ENCODE measurements at places on chromosomes 2 and 18.

- DNase-seq, result no peak
- no peaks in the 10 kb centered on the region for H3K27me3 ChIP-seq
These were observed 2.2 kb downstream of the HMSD start for GRCh38 chr18:63951302-63951705.

- H3K36me3 ChIP-seq, result no peaks in the 10 kb centered on the region
- H3K4me1 ChIP-seq, result no peaks in the 10 kb centered on the region
- no peak overlapping the region for H3K27ac ChIP-seq
These were observed 194.5 kb upstream of the LRRTM1 start for GRCh38 chr2:80499095-80499494.

GRCh38 chr2:63444565-63445288, 143.6 kb downstream of the WDPCP start:
- no peak overlapping the region for H3K4me3 ChIP-seq
- DNase-seq, result no peak
- no peaks in the 10 kb centered on the region for H3K27me3 ChIP-seq
- H3K36me3 ChIP-seq, result no peaks in the 10 kb centered on the region
- H3K4me1 ChIP-seq, result no peaks in the 10 kb centered on the region
- no peak overlapping the region for H3K27ac ChIP-seq

GRCh38 chr2:145190031-145190703, 670.2 kb upstream of the ZEB2 start:
- H3K4me1 ChIP-seq, result peaks cover 2% of the 10 kb centered on the region
- peak; percentile 24 for DNase-seq
- H3K27ac ChIP-seq, result peak overlapping the region; percentile 52
- no peaks in the 10 kb centered on the region for H3K36me3 ChIP-seq
- H3K27me3 ChIP-seq, result no peaks in the 10 kb centered on the region
- H3K4me3 ChIP-seq, result no peak overlapping the region

- H3K36me3 ChIP-seq, result peaks cover 62% of the 10 kb centered on the region
- no peak for DNase-seq
- no peaks in the 10 kb centered on the region for H3K4me1 ChIP-seq
- no peaks in the 10 kb centered on the region for H3K27me3 ChIP-seq
- H3K4me3 ChIP-seq, result no peak overlapping the region
These were observed 17.3 kb downstream of the PIK3C3 start for GRCh38 chr18:41972067-41972925.

DNA sequence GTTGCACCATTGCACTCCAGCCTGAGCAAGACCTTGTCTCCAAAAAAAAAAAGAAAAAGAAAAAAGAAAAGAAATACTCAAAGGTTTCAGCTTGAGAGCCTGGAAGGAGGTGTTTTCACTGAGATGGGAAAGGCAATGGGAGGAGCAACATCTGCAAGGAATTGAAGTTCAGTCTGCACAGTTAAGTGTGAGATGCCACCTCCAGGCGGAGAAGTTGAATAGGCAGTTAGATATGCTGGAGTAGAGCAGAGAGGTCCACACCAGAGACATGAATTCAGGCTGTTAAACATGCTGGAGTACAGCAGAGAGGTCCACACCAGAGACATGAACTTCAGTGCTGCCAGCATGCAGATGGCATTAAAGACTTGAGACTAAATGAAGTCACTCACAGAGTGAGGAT, 41.4 kb upstream of the DTNB start:
- no peaks in the 10 kb centered on the region for H3K36me3 ChIP-seq
- no peak overlapping the region for H3K27ac ChIP-seq
- H3K27me3 ChIP-seq, result no peaks in the 10 kb centered on the region
- H3K4me1 ChIP-seq, result no peaks in the 10 kb centered on the region
- no peak for DNase-seq

DNA sequence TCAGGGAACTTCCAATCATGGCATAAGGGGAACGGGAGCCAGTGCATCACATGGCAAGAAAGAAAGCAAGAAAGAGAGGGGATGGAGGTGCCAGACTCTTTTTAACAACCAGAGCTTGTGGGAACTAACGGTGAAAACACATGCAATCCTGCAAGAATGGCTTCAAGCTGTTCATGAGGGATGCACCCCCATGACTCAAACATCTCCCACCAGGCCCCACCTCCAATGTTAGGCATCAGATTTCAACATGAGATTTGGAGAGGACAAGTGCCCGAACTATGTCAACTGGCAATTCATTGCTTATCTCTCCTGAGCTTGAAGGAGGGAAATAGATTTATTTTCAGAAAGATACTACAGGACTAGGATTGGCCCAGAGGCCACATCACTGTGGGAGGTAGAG, 270.0 kb downstream of the SLC4A3 start:
- H3K27me3 ChIP-seq, result no peaks in the 10 kb centered on the region
- H3K36me3 ChIP-seq, result no peaks in the 10 kb centered on the region

DNA sequence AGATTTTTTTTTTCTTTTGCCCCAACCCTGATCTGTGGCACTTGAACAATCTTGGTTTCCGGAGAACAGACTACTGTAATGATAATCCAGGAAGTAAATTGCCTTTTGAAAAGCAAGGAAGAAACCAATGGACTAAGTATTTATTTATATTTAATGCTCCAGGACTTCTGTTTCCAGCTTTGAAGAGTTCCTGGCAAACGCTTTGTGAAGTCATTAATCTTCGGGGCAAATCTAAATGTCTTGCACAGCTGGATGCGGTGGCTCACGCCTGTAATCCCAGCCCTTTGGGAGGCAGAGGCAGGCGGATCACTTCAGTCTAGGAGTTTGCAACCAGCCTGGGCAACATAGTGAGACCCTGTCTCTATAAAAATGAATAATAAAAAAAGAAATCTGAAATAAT, 135.1 kb upstream of the GATA6 start:
- H3K4me3 ChIP-seq, result no peak overlapping the region
- no peak overlapping the region for H3K27ac ChIP-seq
- no peaks in the 10 kb centered on the region for H3K27me3 ChIP-seq
- DNase-seq, result no peak
- no peaks in the 10 kb centered on the region for H3K36me3 ChIP-seq

DNA sequence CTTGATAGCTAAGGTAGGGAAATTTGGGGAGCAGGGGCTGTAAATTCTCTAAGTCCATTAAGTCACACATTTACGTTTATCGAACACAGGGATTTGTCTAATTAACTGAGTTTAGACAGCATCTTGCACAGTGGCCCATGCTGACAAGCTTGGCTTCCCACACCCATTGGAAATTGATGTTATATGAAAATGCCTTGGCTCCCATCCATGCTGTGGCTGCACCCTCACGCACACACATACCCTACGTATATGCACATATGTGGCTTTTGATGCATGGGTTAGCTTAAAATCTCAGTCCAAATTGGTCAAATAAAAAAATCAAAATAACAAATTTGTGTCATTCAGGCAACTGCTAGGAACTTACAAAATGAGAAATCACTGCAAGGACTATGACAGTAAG, 37.8 kb downstream of the SEC11C start:
- no peak overlapping the region for H3K4me3 ChIP-seq
- no peaks in the 10 kb centered on the region for H3K4me1 ChIP-seq
- H3K36me3 ChIP-seq, result no peaks in the 10 kb centered on the region
- no peaks in the 10 kb centered on the region for H3K27me3 ChIP-seq
- H3K27ac ChIP-seq, result no peak overlapping the region

- no peaks in the 10 kb centered on the region for H3K27me3 ChIP-seq
- H3K27ac ChIP-seq, result no peak overlapping the region
- DNase-seq, result no peak
- no peak overlapping the region for H3K4me3 ChIP-seq
- H3K36me3 ChIP-seq, result peaks cover 8% of the 10 kb centered on the region
- no peaks in the 10 kb centered on the region for H3K4me1 ChIP-seq
These were observed 858 bp upstream of the RTP5 start for GRCh38 chr2:241868661-241869081.

DNA sequence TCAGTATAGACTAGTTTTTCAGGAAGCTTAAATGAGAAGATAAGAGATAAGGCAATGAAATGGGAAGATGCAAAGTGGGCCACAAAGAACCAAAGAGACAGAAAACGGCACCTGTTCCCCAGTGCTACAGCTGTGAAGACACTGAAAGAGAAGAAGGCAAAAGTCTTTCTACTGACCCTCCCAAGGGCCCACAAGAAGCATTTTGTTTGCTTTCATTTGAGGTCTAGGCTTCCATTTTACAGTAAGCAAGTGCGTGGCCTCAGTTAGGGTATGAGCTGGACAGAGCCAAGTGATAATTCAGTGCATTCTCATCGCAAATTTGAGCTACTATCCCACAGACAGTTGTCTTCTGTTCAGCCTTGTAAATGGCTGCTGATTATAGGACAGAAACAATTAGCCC, 53.4 kb upstream of the STK17B start:
- no peak overlapping the region for H3K4me3 ChIP-seq
- no peak overlapping the region for H3K27ac ChIP-seq
- no peaks in the 10 kb centered on the region for H3K36me3 ChIP-seq
- no peak for DNase-seq
- no peaks in the 10 kb centered on the region for H3K27me3 ChIP-seq

DNA sequence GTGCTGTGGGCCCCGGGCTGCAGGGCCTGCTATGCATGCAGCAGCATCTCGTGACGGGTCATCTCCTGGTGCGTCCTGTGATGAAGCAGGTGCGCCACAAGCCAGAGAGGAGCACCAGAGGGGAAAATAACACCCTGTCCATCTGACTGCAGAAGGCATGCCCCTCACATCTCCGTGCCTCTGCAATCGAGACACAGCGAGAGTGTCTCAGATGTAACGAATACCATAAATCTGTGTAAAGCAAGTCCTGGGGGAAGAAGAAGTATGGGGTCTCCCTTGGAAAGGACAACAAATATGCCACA, 137.5 kb downstream of the PTGR3 start:
- no peaks in the 10 kb centered on the region for H3K27me3 ChIP-seq
- H3K27ac ChIP-seq, result no peak overlapping the region
- H3K4me1 ChIP-seq, result no peaks in the 10 kb centered on the region
- H3K4me3 ChIP-seq, result no peak overlapping the region
- no peak for DNase-seq

Data from neuronal stem cell (in vitro differentiated cells).